ENCODE measurements at places on chromosomes 16 and 17.

GRCh38 chr17:40522961-40523310, 21.5 kb upstream of the TNS4 start:
- no peak for DNase-seq

DNA sequence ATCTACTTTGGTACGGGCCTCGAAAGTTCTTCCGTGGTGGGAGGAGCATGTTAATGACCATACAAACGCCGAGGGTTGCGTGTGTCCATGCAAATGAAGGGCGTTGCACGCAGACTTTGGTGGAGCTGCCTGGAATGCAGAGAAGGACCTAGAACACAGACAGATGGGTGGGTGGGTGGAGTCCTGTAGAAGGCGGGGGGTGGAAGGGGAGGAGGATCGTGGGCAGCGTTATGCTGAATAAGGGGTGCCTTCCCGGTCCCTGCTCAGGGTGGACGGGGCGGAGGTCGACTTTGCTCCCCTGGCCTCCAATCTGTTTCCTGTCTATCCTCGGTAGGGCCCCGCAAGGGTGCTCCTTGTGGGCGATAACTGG, 795 bp upstream of the PAQR4 start:
- no peak for DNase-seq

DNA sequence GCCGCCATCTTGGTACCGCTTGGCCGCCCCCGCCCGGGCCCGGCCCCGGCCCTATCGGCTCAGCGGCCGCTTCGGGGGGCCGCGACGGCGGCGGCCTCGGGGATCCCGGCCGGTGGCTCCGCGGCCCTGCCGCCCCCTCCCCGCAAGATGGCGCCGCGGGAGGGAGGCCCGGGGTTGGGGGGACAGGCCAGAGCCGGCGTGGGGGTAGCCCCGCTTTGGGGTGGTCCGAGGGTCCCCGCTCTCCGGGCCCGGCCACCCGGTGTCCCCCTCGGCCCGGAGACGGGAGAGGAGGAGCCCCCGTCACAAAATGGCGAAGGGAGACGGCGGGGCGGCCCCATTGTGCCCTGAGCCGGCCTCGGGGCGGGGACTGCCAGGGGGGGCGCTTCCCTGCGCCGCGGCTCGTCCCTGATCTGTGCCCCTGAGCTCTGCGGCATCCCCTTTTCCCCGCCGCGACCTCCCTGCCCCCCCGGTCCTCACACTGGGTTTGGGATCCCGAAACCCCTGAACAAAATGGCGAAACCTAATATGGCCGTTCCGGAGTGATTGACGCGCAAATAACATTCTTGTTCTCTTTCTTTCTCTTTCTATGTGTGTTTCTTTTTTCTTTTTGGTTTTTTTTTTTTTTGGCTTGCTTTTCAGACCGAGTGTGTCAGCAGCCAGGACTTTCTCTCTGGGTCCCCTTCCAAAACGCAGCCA, 986 bp downstream of the HAPSTR1 start:
- DNase-seq = no peak

DNA sequence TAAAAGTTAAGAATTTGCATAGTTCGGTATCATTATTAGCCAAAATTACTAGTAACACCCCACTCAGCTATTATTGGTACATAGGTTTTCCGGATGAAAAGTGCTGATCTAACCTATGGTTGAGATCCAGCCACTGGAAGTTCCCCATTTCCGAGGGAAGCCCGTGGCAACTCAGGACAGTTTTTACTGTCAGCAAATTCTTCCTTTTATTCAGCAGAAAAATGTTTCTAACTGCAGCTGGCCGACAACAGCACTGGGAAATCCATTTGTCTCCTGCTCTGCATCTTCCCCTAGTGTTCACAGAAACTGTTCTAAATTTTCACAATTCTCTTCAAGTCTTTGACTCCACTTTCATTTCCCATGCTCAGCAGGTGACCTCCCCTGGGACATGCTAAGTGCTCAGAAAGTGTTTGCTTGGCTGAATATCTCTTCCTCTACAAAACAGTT, 15.5 kb upstream of the MMD start:
- no peak for DNase-seq

GRCh38 chr16:80569440-80570105, 28.8 kb downstream of the DYNLRB2 start:
- no peak for DNase-seq

DNA sequence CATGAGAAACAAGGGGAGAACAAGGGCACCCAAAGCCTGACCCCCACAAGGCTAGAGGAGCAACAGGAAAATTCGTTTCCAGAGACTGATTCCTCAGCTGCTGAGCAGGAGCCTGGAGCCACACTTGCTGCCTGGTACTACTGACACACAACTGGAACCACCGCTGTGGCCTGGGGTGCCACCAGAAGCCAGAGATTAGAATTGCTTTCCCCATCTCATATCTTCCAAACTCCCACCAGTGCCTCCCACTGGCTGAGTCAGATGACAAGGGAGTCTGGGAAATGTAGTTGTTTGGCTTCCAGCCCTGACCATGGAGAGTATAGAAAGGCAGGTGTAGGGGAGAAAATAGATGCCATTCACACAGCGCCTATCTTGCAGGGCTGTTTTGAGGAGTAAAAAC, 4.1 kb upstream of the TMEM11 start:
- no peak for DNase-seq

- peak; percentile 26 for DNase-seq
These were observed 7.7 kb upstream of the AATK start for GRCh38 chr17:81173762-81174155.

- no peak for DNase-seq
These were observed 10.2 kb downstream of the MEIOB start for GRCh38 chr16:1861730-1862129.

DNA sequence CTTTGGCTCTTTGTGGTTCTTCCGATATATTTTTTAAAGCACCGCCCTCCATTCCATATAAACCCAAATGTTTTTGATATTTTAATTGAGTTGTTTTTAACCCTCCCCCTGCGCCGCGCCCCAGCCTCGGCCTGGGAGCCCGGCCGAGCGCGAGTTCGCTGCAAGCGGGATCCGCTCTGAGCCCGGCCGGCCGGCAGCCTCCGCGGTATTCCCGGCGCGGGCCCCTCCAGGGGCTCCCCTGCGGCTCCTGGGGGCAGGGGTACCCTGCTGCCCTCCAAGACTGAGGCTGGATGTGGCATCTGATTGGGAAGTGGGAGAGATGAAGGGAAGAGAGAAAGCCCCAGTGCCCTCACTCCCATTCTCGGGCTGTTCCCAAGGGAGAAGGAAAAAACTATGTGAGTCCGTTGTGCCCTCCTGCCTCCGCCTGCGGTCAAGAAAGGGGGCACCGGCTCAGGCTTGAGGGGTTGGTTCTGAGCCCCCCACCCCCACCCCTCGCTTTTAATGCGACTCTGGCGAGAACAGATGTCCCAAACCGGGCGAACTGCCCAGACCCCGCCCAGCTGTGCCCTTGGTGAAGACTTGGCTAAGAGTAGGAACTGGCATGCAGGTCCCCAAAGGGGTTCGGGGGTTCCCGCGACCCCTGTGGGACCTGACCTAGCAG, 8.6 kb downstream of the NEUROD2 start:
- DNase-seq = no peak

DNA sequence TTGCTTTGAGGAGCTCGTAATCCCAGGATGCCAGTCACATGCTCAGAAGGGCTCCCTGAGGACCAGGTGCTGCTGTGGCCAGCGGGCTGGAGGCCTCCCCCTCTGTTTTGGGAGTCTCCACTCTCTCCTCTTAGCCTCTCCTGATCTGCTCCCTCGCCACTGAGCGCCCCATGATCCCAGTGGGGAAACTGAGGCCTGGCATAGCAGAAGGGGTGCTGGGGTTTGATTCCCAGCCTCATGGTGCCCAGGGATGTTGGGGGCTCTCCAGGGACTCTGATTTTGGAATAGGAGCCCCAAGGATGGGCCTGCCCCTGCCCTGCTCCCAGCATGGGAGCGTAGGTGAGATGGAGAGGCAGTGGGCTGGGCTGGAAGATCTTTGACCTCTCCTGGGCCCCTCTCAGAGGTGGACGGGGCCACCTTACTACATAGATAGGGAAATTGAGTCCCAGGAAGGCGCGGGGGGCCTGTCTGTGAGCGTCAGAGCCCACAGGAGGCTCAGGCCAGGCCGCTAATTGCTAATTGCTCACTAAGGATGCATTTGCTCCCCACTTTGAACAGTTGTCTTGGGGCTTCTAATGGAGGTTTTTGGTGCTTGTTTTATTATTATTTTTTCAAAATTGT, 525 bp upstream of the ADCY7 start:
- no peak for DNase-seq

DNA sequence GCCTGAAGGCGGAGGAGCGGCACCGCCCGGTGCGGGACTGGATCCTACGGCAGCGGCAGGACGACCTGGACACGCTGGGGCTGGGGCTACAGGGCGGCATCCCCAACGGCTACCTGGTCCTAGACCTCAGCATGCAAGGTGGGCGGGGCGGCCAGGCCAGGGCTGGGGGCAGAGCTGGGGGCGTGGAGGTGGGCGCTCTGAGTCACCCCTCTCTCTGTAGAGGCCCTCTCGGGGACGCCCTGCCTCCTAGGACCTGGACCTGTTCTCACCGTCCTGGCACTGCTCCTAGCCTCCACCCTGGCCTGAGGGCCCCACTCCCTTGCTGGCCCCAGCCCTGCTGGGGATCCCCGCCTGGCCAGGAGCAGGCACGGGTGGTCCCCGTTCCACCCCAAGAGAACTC, 7.9 kb downstream of the MSLN start:
- DNase-seq = no peak

DNA sequence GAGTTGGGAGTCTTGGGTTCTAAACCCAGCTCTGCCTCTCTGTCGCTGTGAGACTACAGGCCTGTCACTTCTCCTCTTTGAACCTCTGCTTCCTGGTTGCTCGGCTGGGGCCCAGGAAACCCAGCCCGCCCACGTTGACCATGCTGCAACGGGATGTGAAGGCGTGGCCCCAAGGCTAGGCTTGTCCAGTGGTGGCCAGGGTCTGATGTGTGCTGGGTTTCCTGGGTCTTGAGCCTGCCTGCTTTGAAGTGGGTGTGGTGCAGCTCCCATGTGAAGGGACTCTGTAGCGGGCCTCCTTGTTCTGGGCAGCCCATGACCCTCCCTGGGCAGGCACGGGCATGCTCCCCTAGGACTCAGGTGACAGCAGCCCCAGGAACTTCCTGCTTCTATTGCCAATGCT, 82.3 kb downstream of the SDR42E1 start:
- no peak for DNase-seq

GRCh38 chr17:81710514-81711308, 1.4 kb upstream of the SLC25A10 start:
- DNase-seq = no peak
